SJSA1 (cell line): ENCODE measurements at places on chromosomes 4 and X. TPM values are rescaled to one million over a fixed set of nuclear protein-coding genes. Genes with fewer than 3 reads are reported as not detected.

The AMOT gene
- 8.3 and 11.7 TPM in 2 replicates for total RNA-seq

DNA sequence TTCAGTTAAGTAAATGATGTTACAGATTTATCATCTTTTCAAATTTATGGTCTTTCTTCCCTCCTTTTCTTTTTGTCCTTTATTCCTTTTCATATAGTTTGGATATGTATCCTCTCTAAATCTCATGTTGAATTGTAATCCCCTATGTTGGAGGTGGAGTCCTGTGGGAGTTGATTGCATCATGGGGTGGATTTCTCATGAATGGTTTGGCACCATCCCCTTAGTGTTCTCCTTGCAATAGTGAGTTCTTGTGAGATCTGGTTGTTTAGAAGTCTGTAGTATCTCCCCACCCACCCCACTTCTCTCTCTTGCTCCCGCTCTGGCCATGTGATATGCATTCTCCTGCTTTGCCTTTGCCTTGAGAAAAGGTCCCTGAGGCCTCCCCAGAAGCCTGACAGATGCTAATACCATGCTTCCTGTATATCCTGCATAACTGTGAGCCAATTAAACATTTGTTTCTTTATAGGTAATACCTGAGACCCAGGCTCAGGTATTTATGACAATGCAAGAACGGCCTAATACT is 236.7 kb downstream of the PRDM5 start:
- no peak overlapping the region for H3K27ac ChIP-seq
- H3K36me3 ChIP-seq = no peaks in the 10 kb centered on the region
- H3K4me1 ChIP-seq = no peaks in the 10 kb centered on the region
- no peaks in the 10 kb centered on the region for H3K27me3 ChIP-seq
- DNase-seq = no peak

The PAGE4 gene
- not detected in 2 replicates for total RNA-seq

The NDST3 gene
- 0.53 and 0.58 TPM in 2 replicates for total RNA-seq

DNA sequence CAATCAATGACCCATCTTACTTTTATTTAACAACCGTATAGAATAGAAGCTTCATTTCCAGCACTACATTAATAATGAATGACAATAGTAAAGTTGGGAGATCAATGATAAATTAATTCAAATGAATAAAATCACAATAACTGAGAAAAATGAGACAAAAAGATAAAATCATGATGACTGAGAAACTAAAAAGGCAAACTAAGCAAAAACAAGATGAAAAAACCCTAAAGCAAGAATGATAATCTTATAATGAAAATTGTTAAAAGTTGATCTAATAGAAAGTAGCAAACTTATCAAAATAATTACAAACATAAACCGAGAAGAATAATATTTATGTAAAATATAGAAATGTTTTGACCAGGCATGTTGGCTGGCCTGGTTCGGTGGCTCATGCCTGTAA is 130.4 kb upstream of the INPP4B start:
- no peaks in the 10 kb centered on the region for H3K27me3 ChIP-seq
- H3K27ac ChIP-seq = no peak overlapping the region
- DNase-seq = no peak
- no peak overlapping the region for H3K4me3 ChIP-seq
- H3K36me3 ChIP-seq = no peaks in the 10 kb centered on the region

GRCh38 chrX:134600714-134601113 is 57.6 kb downstream of the PLAC1 start:
- DNase-seq = peak; percentile 46
- H3K27ac ChIP-seq = peak overlapping the region; percentile 29; the same call in 1 of the 2 replicates
- no peaks in the 10 kb centered on the region for H3K36me3 ChIP-seq

DNA sequence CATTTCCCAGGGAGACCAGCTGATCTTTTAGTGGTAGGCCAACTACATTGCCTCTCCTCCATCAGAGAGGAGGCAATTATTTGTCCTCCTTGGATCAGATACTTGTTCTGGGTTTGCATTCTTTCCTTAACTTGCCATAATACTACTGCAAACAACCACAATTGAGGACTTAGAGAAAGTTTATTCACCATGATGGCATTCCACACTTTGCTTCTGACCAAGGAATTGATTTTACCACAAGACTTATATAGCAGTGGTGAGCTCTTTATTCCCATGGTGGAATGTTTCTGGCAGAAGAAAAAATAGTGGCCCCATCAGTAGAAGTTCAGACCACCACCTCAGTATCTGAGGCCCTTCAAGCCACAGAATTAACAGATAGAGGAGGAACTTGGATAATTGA is 123.9 kb upstream of the PPP3CA start:
- H3K27me3 ChIP-seq = no peaks in the 10 kb centered on the region
- H3K36me3 ChIP-seq = no peaks in the 10 kb centered on the region
- no peak overlapping the region for H3K4me3 ChIP-seq
- DNase-seq = no peak

The SH3TC1 gene
- 1.4 and 4.3 TPM in 2 replicates for total RNA-seq

The UGT2A1 gene
- total RNA-seq = not detected in 2 replicates

- DNase-seq = no peak
- no peaks in the 10 kb centered on the region for H3K36me3 ChIP-seq
- H3K27me3 ChIP-seq = no peaks in the 10 kb centered on the region
- no peaks in the 10 kb centered on the region for H3K4me1 ChIP-seq
- no peak overlapping the region for H3K4me3 ChIP-seq
- no peak overlapping the region for H3K27ac ChIP-seq
Measured at GRCh38 chrX:44305921-44306320, 37.6 kb downstream of the EFHC2 start.

The CCNB3 gene
- 0.26 TPM in 1 of 2 replicates, not detected in the other for total RNA-seq

GRCh38 chr4:47705326-47705981 is 132.4 kb downstream of the CORIN start:
- no peak for DNase-seq
- no peaks in the 10 kb centered on the region for H3K36me3 ChIP-seq
- H3K4me1 ChIP-seq = no peaks in the 10 kb centered on the region
- no peak overlapping the region for H3K27ac ChIP-seq

The FHIP1A gene
- 0.53 and 3.0 TPM in 2 replicates for total RNA-seq

- no peaks in the 10 kb centered on the region for H3K4me1 ChIP-seq
- H3K4me3 ChIP-seq = no peak overlapping the region
- H3K27ac ChIP-seq = no peak overlapping the region
- H3K36me3 ChIP-seq = no peaks in the 10 kb centered on the region
- DNase-seq = no peak
- H3K27me3 ChIP-seq = no peaks in the 10 kb centered on the region
Measured at GRCh38 chrX:155995321-155995875, 2.1 kb upstream of the IL9R start.

DNA sequence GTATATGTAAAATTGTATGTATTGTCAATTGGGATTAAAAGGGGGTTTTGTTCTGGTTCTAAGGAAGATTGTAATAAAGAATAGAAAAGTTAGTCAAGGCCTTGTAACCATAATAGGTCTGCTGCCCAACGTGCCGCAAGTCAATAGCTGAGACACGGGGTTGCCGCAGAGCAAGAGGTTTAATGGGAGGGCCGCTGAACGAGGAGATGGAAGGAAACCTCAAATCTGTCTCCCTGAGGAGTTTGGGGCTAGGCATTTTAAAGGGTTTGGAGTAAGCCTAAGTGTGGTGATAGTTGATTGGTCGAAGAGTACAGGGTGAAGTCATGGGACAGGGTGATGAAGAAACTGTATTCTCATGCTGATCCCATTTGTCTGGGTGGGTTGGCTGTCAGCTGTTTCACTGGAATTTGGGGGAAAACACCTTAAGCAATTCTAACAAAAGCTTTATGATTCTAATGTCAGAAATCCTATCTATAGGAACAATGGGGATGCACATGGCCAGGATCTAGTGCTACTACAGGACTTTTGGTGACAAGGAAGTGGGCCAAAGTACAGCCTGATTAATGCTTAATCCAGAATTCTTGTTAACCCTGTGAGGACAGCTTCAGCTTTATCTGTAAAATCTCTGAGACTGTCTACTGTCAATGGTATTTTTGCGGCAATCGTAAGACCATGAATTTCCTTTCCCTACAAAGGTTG is 86.9 kb downstream of the RELL1 start:
- no peak for DNase-seq
- H3K4me3 ChIP-seq = no peak overlapping the region
- no peak overlapping the region for H3K27ac ChIP-seq
- H3K36me3 ChIP-seq = no peaks in the 10 kb centered on the region

GRCh38 chr4:15809466-15809865 is 31.3 kb downstream of the CD38 start:
- H3K27ac ChIP-seq = no peak overlapping the region
- no peaks in the 10 kb centered on the region for H3K36me3 ChIP-seq
- no peak overlapping the region for H3K4me3 ChIP-seq
- no peaks in the 10 kb centered on the region for H3K4me1 ChIP-seq

The DIPK2B gene
- total RNA-seq = not detected in 2 replicates

DNA sequence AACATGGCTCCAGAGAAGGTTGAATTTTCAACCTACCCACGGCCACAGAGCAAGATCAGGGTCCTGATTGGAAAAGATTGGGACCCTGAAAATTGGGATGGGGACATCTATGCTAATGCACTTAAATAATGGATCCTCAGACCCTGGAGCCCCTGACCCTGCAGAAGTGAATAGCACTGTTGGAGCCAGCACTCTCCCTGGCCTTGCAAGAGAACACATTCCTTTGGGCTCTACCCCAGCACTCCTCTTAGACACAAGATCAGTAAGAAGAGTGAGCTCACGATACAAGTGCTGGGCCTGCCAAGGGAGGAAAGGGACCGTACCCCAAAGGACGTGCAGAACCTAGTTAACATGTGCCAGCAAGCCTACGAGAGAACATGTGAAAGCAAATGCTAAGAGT is 19.9 kb downstream of the CXCL13 start:
- H3K27ac ChIP-seq = no peak overlapping the region
- no peak overlapping the region for H3K4me3 ChIP-seq
- no peak for DNase-seq
